ENCODE measurements at places on chromosomes 16 and 17.
A peak's percentile ranks its signal among the peaks of the same experiment; 100 is the strongest.

- DNase-seq, result peak; percentile 42
Observed at GRCh38 chr17:81294512-81295030, 536 bp downstream of the SLC38A10 start.

- DNase-seq, result no peak
Observed at GRCh38 chr17:42617956-42618431, 8.5 kb downstream of the TUBG1 start.

DNA sequence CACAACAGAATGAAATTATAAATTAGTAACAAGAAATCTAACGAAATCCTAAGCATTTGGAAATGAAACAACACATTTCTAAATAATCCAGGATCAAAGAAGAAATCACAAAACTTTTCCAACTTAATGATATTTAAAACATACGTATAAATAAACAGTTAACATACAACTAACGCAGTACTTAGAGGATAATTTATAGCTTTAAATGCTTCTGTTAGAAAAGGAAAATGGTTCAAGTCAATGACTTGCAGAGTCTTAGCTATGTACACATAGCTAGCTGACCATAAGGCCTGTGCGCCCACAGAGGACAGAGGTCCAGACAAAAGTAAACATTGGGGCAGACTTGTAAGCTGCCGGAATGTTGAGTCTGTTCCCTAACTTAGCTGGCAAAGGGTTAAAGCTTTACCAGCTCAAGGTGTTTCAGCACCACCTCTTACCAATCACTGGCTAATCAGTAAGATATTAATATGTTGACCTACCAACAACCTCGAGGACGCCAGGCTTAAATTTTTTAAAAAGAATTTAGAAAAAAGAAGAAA, 84.6 kb downstream of the PARN start:
- no peak for DNase-seq

DNA sequence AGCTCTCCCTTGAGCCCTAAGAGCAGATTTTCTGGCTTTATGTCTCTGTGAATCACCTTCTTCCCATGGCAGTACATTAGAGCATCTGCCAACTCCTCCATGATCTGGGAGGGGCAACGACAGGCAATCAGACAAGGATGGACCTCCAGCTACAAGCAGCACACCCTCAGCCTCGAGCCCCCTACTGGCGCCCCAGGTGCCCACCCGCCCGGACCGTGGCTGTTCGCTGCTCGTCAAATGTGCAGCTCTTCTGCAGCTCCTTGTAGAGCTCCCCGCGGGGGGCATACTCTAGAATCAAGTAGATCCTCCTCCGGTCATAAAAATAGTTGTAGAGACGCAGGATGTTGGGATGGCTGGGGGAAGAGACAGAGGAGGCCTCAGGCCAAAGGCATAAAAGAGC, 3.8 kb downstream of the AURKB start:
- DNase-seq, result no peak

GRCh38 chr16:72985995-72986394, 61.9 kb downstream of the ZFHX3 start:
- no peak for DNase-seq

- DNase-seq, result no peak
Observed at GRCh38 chr16:22327446-22327775, 30.2 kb downstream of the POLR3E start.

DNA sequence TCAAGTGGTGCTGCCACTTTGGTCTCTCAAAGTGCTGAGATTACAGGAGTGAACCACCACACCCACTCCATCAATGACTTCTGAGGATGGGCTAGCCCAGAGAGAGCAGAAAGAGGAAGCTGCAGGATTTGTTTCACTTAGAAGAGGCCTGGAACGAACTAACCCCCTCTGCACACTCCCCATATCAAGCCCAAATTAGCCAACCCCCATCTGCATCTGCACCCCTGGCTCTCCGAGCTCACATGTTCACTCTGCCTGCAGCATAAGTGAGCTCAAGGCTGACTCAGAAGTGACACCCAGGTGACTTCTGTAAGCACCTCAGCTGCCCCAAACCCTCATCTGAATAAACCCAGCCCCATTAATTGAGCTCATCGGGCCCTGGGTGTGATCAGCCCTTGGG, 4.8 kb downstream of the SCNN1G start:
- no peak for DNase-seq

- DNase-seq, result no peak
Observed at GRCh38 chr16:85916141-85916890, 17.4 kb downstream of the IRF8 start.

GRCh38 chr16:57773019-57773418, 29.3 kb downstream of the KIFC3 start:
- DNase-seq, result no peak

DNA sequence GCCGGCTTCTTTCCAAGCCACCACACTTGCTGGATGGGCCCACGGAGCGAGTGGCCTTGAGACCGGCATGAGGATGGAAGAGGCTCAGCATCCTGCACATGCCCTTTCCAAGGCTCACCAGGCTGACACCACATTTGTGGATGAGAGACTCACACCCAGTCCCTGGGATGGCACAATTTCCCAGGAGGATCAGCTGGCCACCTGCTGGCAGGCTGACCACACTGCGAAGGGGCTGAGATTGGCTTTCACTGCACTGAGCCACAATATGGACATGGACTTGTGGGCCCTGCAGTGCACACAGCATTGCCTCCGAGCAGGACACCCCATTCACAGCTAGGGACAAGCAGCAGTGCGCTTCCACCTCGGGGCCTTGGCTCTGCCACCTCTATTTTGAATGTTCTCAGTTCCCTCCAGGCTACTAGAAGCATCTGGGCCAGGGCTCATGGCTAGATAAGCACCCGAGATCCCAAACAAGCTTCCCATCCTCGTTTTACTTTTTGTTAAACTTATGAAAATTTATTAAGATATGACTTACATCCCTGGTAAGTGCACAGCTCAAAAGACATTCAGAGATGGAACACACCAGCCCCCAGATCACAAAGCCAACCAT, 25.3 kb upstream of the KSR1 start:
- no peak for DNase-seq

GRCh38 chr17:41773190-41773588, 13.3 kb downstream of the JUP start:
- DNase-seq, result no peak

DNA sequence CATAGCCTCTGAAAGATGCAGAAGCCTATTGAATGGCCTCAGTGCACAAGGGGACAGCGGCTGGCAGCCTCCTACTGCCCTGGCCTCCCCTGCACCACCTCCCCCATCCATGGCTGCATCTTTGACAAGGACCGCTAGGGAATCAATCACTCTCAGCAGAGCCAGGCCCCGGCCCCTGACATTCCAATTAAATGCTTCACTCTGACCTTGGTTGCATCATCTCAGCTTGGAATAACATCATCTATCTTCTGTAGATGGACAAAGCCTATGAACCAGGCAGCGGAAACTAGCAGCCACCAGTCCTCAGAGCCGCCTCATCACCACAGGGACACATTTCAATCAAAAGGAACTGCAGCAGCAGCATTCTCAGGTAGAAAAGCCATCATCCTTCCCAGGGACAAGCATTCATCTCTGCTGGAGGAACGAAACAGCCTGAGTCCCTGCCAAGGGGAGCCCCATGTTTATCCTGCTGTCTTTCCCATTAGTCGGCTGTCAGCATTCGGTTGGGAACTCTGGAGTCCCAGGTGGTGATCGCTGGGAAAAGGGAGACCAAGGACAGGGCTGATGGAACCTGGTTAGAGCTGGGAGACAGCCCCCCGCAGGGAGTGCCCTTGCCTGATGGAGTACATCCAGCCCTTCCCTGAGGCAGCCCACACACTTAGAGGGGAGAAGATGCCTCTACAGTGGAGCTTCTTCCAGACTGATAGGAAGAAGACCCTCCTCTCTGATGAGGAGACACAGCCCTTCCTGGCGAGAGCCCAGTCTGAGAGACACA, 11.5 kb upstream of the TMEM132E start:
- no peak for DNase-seq

GRCh38 chr17:27315322-27315721, 21.4 kb downstream of the WSB1 start:
- no peak for DNase-seq

- no peak for DNase-seq
Observed at GRCh38 chr17:77380395-77381184, 239.8 kb downstream of the SEC14L1 start.

DNA sequence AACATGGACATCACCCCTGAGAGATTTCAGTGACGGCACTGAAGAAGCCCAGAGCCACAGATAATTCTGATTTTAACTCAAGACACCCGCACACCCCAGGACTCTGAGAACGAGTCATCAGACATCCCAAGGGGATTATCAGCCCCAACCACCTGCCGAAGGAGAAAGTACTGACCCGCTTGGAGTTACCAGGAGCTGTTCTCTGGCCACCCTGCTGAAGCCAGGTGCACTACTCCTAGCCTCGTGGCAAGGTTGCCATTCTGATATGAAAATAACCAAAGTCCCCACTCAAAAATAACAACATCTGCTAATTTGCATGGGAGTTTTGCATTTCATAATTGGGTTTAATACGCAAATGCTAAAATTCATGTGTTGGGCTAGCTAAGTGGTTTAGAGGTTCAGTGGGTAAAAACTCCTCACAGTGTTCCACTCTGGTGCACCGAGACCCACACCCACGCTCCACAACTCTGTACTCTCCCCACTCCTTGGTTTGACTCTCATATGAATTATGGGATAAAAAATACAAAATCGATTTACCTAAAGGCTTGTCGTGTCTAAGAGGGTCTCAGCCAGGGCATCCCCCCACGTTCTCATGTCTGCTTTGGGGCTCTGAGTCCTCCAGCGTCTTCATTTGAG, 143.0 kb upstream of the NOL11 start:
- no peak for DNase-seq

DNA sequence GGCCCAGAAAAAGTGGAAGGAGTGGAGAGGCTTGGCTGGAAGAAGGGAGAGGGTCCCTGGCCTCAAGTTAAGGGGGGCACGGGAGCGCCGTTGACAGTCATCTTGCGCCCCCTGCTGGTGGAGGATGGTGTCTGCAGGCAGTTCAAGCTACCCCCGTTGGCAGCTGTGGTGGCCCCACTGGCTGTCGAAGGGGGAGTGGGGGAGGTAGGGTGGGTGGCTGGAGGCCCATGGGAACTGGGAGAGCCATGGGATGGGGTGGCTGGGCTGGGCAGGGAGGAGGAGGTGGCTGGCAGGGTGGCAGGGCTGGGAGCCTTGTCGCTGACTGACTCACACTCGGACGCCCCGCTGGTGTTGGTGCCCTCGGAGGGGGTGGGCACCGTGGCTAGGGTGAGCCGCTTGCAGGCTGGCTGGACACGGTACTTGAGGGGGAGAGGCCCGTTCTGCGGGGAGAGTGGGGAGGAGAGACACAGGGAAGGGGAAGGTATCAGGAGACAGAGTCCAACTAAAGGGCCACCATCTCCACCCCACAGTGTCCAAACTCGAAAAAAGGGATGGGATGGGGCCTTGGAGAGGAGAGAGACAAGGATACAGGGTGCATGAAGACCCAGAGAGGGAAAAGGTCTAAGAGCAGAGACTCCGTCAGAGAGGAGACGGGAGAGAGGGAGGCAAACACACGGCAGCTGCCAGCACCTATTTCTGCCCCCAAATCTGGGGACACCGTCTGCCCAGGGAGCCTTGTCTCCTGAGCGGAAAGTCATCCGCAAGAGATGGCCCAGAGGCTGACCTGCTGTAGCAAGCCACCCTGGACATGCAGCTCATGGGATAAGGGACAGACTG, 5.2 kb downstream of the CISD3 start:
- peak; percentile 77 for DNase-seq

DNA sequence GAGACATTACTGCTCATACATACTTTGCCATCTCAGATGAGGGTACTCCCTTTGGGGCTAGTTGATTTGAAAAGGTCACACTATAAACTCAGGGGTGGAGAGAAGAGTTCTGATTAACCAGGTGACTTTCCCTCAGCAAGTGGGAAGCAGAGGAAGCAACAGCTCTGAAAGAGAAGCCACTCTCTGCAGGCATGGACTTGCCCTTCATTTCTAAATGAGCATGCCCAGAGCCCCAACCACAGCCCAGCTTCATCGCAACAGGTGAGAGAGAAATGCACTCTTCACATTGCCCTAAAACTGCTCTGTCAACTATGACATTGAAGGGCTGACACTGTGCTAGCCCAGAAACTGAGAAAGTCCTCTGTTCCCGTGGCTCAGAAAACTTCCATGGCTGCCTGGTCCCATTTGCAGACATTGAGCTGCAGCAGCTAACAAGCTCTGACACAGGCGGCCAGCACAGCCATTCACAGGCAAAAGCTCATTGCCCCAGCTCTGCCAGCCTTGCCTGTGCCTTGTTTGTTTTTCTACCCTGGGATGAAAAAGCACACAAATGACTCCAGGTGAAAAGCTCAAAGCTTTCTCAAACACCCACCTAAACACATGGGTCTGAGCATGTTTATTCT, 419.8 kb upstream of the DYNLRB2 start:
- DNase-seq, result no peak

Measured in activated CD8-positive, alpha-beta memory T cell treated with anti-CD3 and anti-CD28 coated beads, Interleukin-2, amount 10 ng/mL, durations not matched to agents 7 days and 5 days (primary cell).